ENCODE measurements at places on chromosomes 5 and 9.

GRCh38 chr5:10199692-10200091 lies 50.0 kb downstream of the ATPSCKMT start:
- no peak for DNase-seq

- DNase-seq: no peak
Measured at GRCh38 chr5:123511290-123511647, 708 bp upstream of the CSNK1G3 start.

- DNase-seq: no peak
Measured at GRCh38 chr9:138024131-138024530, 146.5 kb downstream of the CACNA1B start.

- DNase-seq: no peak
Measured at GRCh38 chr5:37774912-37775483, 64.8 kb downstream of the GDNF start.

DNA sequence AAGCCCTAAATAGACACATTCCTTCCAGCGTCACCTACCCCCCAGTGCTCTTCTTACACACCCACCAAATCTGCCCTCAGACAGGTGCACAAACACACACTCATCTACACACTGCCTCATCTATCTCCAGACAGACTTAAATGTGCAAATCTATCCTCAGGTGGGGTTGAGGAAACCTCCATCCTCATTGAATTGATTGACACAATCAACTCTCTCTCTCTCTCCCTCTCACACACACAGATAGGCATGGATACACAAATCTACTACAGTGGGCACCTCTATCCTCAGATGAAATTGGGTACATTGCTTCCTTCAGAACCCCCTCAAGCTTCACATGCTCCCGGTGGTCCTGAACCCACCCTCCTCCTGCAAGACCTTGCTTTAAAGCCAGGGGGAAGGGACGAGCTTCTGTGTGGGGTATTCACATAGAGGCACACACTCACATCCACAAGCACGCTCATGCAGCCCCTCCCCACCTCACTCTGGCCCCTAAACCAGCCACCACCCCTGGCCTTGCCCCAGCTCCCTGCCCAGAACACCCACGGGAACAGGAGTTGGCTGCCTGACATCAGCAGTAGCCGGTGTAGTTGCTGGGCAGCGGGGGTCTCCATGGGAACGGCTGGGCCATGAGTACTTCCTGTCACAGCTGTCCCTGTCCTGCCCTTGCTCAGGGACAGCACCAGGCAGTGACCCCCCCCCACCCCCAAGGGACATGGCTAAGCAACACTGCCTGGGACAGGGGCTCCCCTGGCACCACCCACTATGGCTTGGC lies 22.8 kb downstream of the PCDH1 start:
- no peak for DNase-seq

DNA sequence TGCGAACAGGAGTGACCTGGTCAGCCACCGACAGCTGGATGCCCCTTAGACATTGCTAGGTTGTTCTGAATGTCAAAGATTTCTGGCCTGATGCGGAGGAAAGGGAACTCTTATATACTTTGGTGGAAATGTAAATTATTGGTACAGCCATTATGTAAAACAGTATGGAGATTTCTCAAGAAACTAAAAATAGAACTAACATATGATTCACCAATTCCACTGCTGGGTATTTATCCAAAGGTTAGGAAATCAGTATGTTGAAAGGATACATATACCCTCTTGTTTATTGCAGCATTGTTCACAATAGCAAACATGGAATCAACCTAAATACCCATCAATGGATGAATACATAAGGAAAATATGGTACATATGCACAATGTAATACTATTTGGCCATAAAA lies 31.8 kb downstream of the DMRT3 start:
- no peak for DNase-seq

DNA sequence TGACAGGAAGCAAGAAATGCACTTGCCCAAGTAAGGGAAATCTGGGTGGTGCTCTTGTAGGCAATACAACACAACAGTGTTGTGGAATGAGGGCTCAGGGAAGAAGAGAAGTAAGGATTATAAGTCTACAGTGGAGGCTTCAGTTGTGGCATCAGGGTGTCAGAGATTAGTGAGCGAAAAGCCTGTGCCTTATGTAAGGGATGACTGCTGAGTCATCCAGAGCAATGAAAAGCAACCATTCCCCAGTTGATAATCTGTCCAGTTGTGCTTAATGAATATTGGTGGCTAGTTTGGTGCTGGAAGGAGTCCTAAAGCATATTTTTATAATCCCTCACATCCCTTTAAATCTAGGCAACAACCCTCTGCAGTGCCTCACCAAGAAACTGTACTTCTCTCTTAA lies 42.0 kb downstream of the FBXO38 start:
- DNase-seq: no peak

GRCh38 chr9:4306066-4306776 lies 6.4 kb upstream of the GLIS3 start:
- DNase-seq: no peak

DNA sequence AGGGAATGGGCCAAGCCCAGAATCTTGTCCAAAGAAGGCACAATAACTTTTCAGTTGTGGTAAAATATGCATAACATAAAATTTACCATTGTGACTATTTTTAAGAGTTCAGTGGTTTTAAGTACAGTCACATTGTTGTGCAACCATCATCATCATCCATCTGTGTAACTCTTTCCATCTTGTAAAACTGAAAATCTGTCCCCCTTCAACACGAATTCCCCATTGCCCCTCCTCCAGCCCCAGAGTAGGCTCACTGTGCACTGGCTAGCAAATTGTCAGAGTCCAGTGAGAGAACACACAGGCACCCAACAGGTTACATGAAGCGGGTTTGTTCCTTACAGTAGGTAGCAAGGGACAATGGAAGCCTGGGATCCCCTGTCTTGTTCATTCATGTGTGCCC lies 13.7 kb downstream of the BARX1 start:
- no peak for DNase-seq

DNA sequence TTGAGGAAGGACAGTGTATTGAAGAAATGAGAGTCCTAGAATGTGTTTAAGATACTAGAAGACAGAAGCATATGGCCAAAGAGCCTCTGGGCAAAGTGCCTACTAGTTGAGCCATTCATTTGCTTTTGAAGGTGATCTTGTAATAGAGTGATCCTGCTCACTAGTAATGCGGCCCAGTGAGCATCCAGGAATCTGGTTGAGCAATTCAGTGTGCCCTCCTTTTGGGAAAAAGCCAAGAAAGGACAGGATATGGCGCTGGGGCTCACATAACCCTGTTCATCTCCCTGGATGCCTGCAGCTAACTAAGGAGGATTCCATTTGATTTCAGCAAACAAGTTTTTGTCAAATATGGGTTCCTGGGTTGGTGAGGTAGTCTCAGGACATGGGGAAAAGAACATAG lies 16.3 kb downstream of the ADAM19 start:
- no peak for DNase-seq

- no peak for DNase-seq
Measured at GRCh38 chr9:83526211-83526610, 12.0 kb downstream of the FRMD3 start.

- peak; percentile 26 for DNase-seq
Measured at GRCh38 chr9:124040935-124041816, 29.6 kb downstream of the LHX2 start.

DNA sequence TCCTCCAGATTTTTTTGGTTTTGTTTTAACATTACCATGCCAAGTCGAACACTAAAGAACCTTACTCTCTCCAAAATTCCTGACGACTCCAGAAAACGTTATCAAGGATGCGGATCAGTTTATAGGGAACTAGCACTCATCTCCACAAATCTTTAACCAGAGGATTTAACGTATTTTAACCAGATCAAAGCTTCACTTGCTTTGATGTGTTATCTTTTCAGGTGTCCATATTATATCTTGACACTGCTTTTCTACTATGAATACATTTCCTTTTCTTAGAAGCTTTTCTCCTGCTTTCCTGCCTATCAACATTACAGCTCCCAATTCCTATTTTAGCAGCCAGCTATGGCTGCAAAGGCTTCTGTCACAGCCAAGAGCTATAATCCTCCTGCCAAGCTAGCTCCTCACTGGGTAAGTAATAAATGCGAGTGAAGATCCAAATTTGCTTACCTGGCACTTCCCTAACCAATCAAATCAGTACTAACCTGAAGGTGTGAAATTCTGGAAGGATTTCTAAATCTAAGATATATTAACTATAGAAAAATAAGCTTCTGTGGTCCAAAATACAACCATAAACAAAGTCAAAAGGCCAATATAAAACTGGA lies 60.2 kb downstream of the CDC14B start:
- DNase-seq: no peak

DNA sequence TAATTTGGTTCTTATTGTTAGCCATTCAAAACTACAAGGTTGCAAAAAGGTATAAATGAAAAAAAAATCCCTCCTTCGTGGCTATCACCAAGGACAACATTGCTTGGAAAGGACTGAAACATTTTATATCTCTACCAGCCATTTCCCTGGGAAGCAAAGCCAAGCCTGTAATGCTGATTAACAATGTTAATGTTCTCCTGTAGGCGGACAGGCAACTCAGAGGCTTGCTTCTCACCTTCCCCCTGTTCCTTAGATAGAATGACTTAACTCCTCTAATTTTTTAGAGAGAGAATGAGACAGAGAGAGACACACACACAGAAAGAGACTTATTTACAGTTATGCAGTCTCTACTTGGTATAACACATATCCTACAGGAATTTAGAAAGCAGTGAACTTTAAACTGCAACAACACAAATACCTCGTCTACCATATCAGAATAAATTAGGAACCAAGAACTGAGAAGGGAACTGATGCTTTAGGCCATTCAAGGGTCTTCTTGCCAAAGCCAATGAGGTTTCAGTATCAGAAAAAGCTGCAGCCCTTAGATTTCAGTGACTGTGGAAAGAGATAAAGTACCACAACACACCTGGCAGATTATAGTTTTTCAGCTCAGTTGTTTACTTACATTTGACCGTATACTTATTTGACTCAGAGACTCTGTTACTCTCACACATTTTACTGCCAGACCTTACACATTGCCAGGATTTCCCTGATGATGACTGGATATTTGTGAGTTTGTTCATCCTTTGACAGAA lies 20.9 kb upstream of the MAN2A1 start:
- DNase-seq: no peak

- DNase-seq: peak; percentile 66
Measured at GRCh38 chr5:134647750-134648424, 698 bp upstream of the SEC24A start.

DNA sequence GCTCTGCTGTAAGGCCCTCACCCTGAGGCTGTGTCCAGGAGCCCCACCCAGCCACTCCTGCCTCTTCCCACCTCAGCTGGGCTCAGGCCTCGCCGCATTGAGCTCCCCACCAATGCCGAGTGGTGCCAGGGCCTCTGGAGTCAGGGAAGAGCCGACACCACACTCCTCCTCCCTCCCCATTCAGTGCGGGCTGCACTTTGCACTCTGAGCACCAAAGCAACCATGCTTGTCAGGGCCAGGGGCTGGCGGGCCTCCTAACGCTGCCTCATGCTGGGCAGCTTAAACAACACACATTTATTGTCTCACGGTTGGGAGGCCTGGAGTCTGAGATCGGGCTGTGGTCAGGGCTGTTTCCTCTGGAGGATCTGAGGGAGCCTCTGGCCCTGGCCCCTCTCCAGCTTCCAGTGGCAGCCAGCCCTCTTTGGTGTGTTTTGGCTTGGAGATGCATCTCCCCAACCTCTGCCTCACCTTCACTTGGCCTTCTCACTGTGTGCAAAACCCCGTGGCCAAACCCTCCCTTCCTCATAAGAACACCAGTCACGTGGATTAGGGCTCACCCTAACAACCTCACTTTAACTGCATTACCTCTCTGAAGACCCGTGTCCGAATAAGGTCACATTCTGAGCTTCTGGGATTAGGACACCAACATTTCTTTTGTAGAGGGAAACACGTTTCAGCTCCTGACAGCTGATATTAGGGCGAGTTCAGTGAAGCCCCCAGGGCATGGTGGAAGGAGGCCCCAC lies 157.8 kb downstream of the MED10 start:
- no peak for DNase-seq

- no peak for DNase-seq
Measured at GRCh38 chr9:1748407-1748806, 266.7 kb upstream of the SMARCA2 start.

DNA sequence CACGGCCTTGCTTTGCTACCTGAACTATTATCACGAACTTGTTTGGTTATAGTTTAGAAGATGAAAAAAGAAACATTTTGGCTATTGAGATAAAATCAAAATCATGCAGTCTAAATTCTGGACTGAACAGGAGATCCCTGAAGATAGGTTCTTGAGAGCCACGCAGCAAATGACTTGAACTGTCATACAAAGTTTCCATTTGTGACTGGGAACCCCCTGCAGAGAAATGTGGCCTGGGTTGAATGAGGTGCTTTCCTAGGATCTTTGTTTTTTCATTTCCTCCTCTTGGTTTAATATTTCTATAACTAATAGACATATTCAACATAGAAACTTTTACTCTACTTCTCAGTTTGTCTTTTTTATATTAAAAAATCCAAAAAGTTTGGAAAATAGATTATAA lies 184.7 kb upstream of the TRPM3 start:
- DNase-seq: no peak

GRCh38 chr9:133510926-133511505 lies 13.7 kb downstream of the MYMK start:
- DNase-seq: no peak

- no peak for DNase-seq
Measured at GRCh38 chr9:110850401-110851135, 182.0 kb downstream of the MUSK start.

- DNase-seq: no peak
Measured at GRCh38 chr5:32690666-32691065, 20.5 kb upstream of the NPR3 start.

- DNase-seq: no peak
Measured at GRCh38 chr9:35646153-35646532, 4.6 kb downstream of the SIT1 start.

Data from CD4-positive, alpha-beta T cell treated with Interleukin-17A for 1 hour (primary cell).